ENCODE measurements at places on chromosomes 7 and 10. TPM values are rescaled to one million over a fixed set of nuclear protein-coding genes. Genes with fewer than 3 reads are reported as not detected.

Gene SYT15
- total RNA-seq = 3.6 TPM

- DNase-seq = no peak
These were observed 45.5 kb upstream of the DDC start for GRCh38 chr7:50610521-50611277.

DNA sequence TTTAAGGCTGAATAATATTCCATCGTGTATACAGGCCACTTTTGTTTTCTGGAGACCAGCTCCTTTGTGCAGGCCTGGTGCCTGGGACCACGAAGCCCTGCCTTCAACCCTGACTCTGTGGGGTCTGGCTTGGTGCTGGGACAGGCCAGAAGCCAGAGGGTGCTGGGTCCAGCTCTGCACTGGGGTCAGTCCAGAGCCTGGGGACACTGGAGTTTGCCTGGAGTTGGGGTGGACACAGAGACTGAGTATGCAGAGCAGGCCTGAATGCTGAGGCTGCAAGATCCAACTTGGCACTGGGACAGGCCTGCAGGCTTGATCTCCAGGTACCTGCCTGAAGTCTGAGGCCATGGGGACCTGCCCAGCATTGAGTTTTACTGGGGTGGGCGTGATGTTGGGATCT, 558.8 kb upstream of the CNTNAP2 start:
- no peak for DNase-seq

Gene A1CF
- total RNA-seq = not detected

DNA sequence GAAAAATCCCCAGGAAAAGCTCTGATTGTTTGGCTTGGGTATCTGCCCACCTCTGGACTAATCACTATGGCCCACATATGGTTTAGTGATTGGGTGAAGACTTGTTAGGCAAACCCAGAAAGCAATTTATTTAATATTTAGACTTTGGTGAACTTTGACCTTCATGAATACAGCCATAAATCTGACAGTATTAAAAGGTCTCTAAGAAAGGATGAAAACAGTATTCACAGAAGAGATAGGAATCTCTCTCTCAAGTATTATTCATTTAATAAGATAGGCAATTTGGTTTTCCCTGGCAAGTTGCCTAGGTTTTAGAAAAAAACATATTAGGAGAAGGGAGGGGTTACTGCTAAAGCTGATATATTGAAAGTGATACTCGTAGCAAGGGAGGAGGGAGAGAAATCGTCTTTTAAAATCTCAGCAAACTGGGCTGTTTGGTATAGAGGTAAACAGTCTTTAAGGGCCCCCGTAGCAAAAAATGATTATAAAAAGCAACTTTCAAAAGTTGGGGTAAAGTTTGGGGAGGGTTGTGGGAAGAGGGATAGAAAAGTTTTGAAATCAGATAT, 57.1 kb downstream of the LSMEM1 start:
- no peak for DNase-seq

Gene BAMBI
- total RNA-seq = 12.5 TPM

DNA sequence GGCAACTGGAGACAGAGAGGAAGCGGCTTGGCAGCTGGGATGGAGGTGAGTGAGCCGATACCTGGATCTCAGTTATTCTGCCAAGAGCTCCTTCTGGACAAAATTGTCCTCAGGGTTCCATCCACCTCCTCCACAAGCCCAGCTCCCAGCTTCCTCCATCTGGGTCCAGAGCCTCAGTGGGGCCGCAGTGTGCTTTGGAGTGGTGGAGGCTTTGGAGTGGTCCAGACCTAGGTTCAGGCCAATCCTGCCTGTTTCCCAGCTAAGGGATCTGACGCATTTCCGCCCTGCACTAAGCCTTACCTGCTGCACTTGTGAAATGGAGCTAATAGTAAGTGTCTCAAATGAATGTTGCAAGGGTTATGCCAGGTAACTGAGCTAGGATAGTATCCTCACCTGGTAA, 355.7 kb upstream of the SHH start:
- no peak for DNase-seq

Gene LIPF
- total RNA-seq = not detected

DNA sequence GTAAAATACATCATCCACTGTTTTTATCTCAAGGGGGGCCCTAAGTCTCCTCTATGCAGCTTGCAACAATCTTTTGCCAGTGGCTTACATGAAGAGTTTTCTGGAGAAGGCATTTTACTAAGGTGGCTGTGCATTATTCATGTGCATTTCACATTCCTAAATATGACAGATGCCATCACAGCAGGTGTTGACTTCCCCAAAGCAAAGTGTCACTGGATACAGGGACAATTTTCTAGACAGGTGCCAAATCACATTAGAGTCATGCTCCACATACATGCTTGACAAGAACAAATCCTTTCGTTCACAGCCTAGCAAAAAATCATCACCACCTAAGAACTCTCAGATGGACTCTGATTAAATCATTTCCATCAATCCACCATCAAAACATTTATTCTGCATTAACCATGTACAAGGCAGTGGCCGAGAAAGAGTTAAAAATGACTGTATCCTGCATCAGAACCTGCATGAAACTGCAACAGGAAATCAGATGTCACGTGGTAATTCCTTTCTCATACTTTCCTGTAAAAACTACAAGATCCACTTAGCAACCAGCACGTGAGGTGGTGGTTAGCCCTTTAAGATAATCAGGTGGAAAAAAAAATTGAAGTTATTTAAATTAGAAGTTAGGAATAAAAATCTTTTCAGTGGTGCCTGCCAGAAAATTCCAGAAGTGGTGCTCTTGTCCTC, 88.2 kb upstream of the AFAP1L2 start:
- DNase-seq = no peak

Gene MAT1A
- not detected for total RNA-seq

DNA sequence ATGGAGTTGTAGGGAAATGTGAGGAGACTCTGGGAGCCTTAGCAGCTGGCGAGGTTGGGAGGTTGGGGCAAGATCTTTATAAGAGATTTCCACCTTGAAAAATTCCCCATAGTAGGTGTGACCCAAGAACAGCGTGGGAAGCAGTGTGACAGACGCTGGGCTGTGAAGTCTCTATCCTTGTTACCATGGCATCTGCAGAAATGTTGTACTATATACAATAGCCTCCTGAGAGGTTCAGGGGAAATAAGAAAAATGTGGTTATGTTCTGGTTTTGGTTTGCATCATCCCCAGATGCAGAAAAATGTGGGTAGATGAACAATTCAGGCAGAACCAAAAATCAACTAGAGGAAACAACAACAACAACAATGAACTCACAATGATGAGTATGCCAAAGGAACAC, 498.6 kb downstream of the SH2D4B start:
- DNase-seq = no peak

Gene RAB11FIP2
- total RNA-seq = 13.1 TPM

DNA sequence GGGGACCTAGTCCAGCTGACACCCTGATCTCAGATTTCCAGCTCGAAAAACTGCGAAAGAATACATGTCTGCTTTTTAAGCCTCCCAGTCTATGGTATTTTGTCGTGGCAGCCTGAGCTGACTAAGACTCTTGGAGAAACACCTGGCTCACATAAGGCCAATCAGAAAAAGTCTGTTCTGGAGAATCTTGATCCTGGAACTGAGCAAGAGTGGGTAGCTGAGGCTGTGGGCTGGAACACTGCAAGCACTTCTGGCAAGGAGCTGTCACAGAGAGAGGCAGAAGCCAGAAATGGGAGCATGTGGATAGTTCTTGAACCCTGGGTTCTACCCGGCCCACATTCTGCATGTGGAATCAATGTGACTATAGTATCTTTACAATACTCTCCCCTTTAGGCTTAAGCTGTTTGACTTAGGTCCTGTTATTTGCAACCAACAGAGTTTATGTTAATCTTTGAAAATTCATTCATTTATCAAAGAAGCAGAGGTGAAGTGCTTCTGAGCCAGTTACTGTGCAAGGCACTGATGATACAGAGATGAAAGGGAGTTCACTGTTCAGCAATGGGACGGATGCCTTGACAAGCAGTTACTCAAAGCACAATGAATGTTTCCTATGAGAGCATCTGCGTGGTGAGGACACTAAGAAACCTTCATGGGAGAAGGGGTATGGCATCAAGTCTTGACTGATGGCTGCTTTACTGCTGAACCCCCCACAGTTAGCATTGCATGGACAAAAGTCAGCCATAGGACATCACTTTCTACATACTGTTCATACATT, 4.4 kb upstream of the C10orf90 start:
- no peak for DNase-seq

DNA sequence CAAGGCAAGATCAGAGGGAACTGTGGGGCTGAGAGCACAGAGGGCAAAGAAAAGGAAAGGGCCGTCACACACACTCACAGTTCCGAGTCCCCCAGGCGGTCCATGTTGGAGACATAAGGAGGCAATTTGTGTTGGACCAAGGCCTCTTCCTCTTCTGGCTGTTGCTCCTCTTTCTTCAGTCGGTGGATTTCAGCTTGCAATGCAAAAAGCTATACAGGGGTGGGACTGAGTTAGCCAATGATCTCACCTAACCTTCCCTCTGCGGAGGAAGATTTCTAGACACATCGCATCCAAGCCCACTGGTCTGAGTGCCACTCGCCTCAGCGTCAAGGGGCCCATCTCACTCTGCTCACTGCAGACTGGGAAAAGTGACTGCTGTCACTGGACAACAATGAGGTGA, 5.5 kb downstream of the WDR91 start:
- no peak for DNase-seq

DNA sequence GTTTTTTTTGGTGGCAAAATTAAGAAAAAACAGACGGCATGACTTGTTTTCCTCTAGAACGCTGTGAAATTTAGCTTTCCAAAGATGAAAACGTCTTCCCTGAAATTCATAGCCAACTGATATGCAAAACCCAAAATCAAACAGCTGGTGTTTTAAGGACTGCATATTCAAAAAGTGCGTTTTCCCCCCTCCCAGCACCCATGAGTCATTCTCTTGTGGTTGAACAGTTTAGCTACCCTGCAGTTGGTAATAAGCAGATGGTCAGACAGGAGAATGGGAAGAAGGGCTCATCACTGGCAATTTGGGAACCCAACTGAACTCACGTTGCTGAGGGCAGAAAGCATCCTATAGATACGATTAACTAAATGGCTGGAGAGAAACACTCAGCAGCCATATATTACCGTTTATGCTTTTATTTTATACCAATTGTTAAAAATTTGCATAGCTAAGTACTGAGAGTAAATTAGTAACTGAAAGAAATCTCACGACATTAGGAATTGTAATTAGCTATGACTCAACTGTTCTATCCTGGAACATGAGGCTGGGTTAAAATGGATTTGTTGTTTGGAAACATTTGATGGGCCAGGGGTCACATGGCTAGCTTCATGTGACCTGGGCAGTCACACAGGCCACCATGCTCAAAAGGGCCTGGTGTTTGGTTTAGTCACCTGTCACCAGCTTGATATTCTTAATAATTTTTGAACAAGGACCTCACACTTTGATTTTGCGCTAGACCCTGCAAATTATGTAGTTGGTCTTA, 343.1 kb downstream of the PHTF2 start:
- no peak for DNase-seq

DNA sequence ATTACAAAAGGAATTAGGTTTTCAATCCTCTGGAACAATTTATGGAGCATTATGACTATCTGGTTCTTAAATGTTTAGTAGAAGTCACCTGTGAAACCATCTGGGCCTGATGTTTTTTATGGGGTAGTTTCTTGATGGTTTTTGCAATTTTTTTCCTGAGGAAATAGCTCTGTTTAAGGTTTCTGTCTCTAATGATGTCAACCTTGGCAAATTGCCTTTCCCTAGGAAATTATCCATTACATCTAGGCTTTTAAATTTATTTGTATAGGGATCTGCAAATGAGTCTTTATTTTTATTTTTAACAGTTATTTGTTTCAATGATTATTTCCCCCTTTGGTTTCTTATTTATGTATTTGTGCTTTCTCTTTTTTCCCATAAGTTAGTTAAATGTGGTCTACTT, 222.8 kb downstream of the GALNT17 start:
- DNase-seq = no peak

DNA sequence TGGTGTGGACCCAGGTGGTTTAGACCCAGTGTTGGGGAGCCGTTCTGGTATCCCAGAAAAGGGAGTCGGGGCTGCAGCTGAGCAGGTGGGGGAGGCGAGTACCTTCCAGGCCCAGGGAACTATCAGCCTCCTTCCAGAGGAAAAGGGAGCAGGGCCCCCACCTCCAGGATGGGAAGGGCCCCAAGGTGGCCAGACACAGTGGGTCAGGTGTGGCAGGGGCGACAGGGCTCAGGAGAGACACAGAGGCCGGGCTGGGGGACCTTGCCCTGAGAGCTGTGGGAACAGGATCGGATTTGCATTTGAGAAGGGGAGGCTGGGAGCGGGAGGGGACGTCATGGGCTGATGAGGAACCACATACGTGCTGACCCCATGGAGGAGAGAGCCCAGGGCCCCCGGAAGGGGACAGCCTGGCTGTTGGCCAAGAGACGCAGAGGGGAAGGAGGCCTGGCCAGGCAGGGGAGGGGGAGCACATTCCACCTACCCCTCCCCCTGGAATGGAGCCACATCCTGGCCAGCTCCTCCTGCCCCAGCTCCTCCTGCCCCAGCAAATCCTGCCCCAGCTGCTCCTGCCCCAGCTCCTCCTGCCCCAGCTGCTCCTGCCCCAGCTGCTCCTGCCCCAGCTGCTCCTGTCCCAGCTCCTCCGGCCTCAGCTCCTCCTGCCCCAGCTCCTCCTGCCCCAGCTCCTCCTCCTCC, 9.7 kb upstream of the TTYH3 start:
- no peak for DNase-seq

Gene TCAF2
- 0.52 TPM for total RNA-seq

- DNase-seq = no peak
These were observed 311.0 kb upstream of the IMMP2L start for GRCh38 chr7:111873326-111873646.

- DNase-seq = peak; percentile 82
These were observed 52.6 kb upstream of the PCBD1 start for GRCh38 chr10:70940834-70941568.

- no peak for DNase-seq
These were observed 1077.6 kb downstream of the TYW1 start for GRCh38 chr7:68074242-68074641.

GRCh38 chr7:37920305-37920848, at the start of gene EPDR1:
EPDR1 (plus strand) TSS chr7:37920640; CDS start chr7:37920940, 300 bp downstream.
- peak; percentile 75 for DNase-seq

GRCh38 chr7:73909051-73909941, 48.3 kb downstream of the TMEM270 start:
- no peak for DNase-seq

Gene THSD7A
- 1.0 TPM for total RNA-seq

- peak; percentile 61 for DNase-seq
These were observed 228.1 kb upstream of the PFKP start for GRCh38 chr10:2839081-2839725.

DNA sequence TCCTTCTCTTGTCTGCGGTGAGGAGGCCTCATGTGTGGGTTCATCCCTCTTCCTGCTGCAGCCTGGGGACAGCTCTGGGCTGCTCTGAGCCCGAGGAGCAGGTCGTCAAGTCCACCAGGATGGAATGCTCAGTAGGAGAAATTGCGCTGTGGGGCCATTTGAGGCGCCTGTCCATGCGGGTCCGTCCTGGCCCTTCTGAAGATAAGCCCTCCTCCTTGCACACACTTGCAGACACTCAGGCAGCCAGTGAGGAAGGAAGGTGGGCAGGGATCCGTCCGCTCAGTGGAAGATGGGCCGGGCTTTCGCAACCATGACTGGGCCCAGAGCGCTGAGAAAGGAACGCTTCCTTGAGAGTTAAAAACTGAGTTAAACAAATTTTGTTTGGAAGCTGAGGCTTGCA, 356.8 kb downstream of the GLRX3 start:
- peak; percentile 18 for DNase-seq
